ENCODE measurements at places on chromosomes 11 and 22.

DNA sequence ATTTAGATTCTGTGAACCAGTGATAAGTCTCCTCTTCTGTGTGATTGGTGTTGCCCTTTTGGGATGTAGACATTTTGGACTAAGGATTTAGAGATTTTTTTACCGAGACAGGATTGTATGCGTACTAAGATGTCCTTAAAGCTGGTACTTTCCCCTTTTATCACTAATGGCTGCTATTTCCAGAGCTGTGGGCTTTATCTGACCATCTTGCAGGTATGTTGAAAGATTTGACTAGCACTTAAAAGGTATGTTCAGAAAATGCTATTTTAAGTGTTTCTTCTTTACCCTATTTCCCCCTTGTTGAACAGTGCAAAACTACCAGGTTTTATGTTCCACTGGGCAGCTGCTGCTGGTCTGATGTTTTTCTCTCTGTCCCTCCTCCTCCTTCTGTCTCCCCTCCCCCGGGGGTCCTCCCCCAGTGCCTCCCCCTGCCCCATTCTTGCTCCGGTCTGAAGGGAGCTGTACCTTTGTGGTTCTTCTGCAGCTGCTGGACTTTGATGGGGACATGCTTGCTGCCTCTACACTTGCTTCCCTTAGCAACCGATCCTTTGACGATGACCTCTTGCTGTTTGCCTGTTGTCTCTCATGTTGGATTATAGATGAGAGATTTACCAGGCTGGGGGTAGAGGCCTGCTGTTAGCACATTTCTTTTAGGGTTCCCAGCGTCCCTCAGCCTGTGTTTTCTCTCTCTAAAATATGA is 59.6 kb downstream of the ZNRF3 start:
- no peak for DNase-seq

DNA sequence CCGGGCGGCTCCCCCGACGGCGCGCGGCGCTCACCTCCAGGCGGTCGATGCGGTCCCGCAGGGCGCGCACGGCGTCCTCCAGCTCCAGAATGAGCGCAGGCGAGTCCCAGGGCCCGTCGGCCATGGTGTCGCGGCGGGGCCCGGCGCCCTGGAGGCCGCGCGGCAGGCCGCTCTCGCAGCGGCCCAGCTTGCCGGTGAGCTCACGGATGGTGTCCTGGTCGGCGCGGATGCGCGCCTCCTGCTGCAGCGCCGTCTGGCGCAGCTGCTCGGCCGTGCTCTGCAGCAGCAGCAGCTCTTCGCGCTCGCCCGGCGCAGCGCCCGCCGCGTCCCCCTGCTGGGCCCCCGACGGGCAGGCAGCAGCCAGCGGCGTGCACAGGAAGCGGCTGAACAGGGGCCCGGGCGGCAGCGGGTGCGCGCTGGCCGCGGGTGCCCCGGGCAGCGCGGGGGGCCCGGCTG is 599 bp downstream of the NPTXR start:
- no peak for DNase-seq

DNA sequence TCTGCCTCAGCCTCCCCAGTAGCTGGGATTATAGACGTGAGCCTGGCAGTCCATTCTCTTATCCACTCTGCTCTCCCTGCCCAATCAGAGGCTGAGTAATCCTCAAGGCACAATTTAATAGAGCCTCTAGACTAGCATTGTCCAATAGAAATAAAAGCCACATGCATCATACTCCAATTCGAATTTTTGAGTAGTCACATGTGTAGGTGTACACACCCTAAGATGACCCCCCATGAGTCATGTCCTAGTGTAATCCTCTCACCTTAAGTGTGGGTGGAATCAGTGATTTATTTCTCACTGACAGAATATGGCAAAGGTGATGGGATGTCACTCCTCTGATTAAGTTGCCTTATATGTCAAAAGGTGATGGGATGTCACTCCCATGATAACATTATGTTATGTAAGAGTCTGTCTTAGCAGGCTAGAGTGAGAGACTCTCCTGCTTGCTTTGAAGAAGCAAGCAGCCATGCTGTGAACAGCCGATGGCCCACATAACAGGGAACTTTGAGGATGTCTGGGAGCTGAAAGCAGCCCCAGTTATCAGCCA is 61.3 kb downstream of the MN1 start:
- no peak for DNase-seq

GRCh38 chr22:27873472-27873871 is 45.6 kb downstream of the PITPNB start:
- no peak for DNase-seq

GRCh38 chr22:49107561-49107960 is 720.1 kb downstream of the BRD1 start:
- no peak for DNase-seq

DNA sequence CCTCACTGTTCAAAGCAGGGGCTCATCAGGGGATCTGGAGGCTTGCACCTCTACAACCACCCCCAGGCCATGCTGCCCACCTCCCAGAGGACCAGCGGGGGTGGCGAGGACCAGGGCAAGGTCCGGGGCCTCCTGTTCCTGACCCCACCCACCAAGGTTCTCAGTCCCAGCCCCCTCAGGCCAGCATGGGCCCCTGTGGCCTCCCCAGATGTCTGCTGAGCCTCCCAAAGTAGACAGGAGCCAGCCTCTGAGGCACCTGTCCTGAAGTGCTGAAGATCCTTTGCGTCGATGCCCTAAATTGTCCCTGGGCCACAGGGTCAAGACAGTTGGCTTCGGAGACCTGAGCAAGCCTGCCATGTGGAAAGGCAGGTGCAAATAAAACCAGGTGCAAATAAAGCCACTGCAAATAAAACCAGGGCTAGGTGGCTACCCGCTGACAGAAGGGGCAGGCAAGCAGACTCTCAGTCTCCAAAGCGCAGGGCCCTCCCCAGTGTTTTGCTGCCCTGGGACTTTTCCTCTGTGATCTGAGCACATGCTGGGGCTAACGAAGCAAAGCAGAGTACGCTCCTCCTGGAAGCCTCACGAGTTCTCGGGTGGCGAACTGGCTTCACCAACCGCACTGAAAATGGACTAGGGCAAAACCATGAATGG is 22.4 kb upstream of the ARFGAP3 start:
- DNase-seq = no peak

GRCh38 chr22:39925909-39926679 is 25.2 kb downstream of the GRAP2 start:
- no peak for DNase-seq

DNA sequence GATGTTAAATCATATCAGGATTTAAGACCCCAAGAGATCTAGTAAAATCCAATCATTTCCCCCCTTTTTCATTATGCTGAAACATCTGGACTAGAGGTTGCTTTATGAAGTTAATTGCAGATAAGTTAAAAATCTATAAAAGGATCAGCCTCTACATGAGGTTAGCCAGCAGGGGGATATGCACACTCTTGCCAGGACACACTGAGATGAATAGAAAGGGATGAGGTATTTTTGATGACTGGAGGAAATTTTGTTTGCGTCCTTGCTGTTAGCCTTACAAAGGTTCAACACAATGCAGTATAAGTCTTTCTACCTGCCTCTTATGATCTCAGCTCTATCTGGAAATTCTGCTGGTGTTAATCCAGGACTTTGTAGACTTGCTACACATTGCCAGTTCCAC is 1034.3 kb downstream of the LRRC4C start:
- no peak for DNase-seq

- no peak for DNase-seq
These were observed 107.8 kb upstream of the MTNR1B start for GRCh38 chr11:92861634-92862033.

GRCh38 chr22:36362075-36362474 is 25.7 kb downstream of the MYH9 start:
- DNase-seq = no peak

DNA sequence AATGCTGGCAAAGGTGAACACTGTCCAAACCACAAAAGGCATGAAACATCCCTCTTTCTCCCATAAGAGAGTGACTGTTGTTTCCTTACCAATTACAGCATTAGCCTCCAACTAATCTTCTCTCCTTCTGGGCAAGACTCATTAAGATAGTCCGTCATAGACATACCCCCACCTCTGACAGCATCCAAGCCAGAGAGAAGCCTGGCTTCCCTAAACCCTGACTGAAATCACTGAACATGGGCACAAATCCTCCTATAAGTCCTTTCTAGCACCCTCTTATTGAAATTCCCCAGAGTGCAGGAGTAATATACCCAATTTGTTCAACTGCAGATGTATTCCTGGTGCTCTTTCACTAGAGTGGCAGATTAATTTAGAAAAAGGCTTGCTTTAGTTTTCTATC is 1.7 kb upstream of the RNASEH2C start:
- no peak for DNase-seq

DNA sequence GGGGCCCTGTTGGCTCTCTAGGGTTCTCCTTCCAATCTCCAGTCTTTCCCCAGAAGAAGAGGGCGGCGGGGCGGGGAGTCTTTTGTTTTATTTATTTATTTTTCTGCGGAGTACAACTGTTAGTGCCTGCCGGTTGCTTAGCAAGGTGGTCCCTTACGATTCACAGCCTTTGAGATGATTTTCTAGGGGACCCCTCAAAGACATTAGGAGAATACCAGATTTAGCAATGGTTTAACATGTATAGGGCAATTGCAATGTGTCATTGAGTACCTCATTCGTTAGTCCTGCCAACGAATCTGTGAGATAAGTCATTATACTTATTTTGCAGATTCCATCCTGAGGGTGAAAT is 307 bp upstream of the MRPL16 start:
- DNase-seq = no peak

DNA sequence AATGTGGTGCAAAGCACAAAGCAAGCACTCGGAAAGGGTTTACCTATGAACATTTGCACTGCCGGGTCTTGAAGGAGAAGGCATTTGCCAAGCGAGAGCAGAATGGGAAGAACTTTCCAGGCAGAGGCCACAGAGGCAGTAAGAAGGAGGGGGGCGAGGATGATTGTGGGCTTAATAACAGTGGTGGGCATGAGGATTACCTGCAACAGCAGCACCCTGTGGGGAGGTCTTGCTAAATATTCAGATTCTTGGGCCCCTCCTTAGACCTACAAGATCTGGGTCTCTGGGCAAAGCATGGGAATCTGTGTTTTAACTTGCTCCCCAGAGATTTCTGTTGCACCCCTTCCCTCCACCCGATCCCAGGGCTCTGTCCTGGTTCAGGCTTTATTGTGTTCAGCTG is 75.1 kb upstream of the ZBED5 start:
- no peak for DNase-seq

- DNase-seq = no peak
These were observed 1281.8 kb upstream of the TENM4 start for GRCh38 chr11:80722629-80723028.

- DNase-seq = no peak
These were observed 17.3 kb downstream of the CD5 start for GRCh38 chr11:61119571-61119970.

DNA sequence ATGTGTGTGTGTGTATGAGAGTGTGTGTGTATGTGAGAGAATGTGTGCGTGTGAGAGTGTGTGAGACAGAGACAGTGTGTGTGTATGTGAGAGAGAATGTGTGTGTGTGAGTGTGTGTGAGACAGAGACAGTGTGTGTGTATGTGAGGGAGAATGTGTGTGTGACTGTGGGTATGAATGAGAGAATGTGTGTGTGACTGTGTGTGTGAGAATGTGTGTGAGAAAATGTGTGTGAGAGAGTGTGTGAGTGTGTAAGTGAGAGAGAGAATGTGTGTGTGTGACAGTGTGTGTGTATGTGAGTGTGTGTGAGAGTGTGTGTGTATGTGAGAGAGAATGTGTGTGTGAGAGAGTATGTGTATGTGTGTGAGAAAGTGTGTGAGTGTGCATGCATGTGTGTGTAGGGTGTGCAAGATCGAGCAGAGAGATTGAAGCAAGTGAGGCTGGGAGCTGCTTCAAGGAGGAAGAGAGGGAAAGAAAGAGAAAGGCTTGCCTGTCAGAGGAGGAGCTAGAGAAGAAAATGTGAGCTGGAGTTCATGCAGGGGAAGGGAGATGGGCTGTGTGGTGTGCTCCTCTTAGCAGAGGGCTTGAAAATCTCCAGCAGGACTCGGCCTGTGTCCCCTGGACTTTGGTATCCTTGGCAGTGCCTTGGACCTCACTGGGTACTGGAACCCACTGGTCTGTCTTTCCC is 27.7 kb upstream of the TP53I11 start:
- no peak for DNase-seq

GRCh38 chr22:36977947-36978660 is 41.1 kb downstream of the TST start:
- peak; percentile 90 for DNase-seq

- no peak for DNase-seq
These were observed 280.7 kb upstream of the PLET1 start for GRCh38 chr11:112541140-112542046.

GRCh38 chr22:29323641-29324040 is 8.1 kb upstream of the RASL10A start:
- no peak for DNase-seq

- DNase-seq = no peak
These were observed 43.7 kb downstream of the MED15 start for GRCh38 chr22:20550851-20551744.

- DNase-seq = no peak
These were observed 13.2 kb upstream of the AMPD3 start for GRCh38 chr11:10441652-10442503.

GRCh38 chr11:65373839-65374580 is 8.4 kb downstream of the SLC25A45 start:
- no peak for DNase-seq

- DNase-seq = no peak
These were observed 76.0 kb downstream of the FDX1 start for GRCh38 chr11:110505528-110506284.

GRCh38 chr11:57392066-57392762 is 1.8 kb upstream of the PRG2 start:
- no peak for DNase-seq

DNA sequence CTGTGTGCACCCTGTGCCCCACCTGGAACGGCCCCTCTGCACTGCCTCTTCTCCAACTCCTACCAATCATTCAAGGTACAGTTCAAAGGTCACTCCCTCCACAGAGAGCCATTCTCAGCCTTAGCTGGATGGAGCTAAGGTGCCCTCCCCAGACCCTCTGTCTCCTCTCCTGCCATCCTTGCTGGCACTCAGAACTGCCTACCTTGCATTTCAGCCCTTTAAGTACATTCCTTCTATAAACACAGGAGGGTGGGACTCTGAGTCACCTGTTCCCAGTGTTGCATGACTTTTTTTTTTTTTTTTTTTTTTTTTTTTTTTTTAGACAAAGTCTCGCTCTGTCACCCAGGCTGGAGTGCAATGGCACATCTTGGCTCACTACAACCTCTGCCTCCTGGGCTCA is 8.6 kb downstream of the TTLL1 start:
- DNase-seq = no peak

DNA sequence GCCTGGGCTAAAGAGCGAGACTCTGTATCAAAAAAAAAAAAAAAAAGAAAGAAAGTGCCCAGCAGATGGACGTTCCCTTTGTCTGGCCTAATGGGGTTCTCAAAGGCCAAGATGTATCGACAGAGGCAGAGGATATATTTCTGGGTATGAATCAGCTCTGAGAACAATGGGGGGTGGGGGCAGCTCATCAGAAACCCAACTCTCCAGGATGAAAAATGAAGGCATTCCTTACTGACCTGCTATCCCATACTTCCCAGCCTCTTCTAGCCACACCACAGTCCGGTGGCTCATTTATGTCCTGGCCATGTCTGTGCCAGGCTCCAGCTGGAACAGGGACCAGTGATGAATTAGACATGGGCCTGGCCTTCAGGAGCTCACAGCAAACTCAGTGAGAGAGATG is 15.2 kb upstream of the POLD3 start:
- DNase-seq = no peak

GRCh38 chr11:33694346-33695050 is 6.1 kb downstream of the C11orf91 start:
- DNase-seq = no peak

Data from stimulated activated CD4-positive, alpha-beta T cell treated with anti-CD3 and anti-CD28 coated beads, Interleukin-12 subunit alpha, Interleukin-12 subunit beta, amount 100 ng/mL, for 24 hours (primary cell).